Left lung (tissue), 14 donors: ENCODE measurements at places on chromosomes 13 and 19. TPM values are rescaled to one million over a fixed set of nuclear protein-coding genes. Genes with fewer than 3 reads are reported as not detected.

The SHANK1 gene
- 0.21 TPM for total RNA-seq

The KIR2DL3 gene
- total RNA-seq = not detected

GRCh38 chr19:23394511-23394910 is 760 bp downstream of the ZNF91 start:
- peaks cover 7% of the 10 kb centered on the region for H3K36me3 ChIP-seq
- peaks cover 7% of the 10 kb centered on the region for H3K4me1 ChIP-seq
- H3K27ac ChIP-seq = peak overlapping the region; percentile 89
- no peaks in the 10 kb centered on the region for H3K27me3 ChIP-seq
- H3K4me3 ChIP-seq = peak overlapping the region; percentile 63
- DNase-seq = peak; percentile 20

GRCh38 chr19:355134-355533 is 10.5 kb upstream of the MIER2 start:
- H3K4me3 ChIP-seq = no peak overlapping the region
- no peaks in the 10 kb centered on the region for H3K4me1 ChIP-seq
- DNase-seq = no peak

DNA sequence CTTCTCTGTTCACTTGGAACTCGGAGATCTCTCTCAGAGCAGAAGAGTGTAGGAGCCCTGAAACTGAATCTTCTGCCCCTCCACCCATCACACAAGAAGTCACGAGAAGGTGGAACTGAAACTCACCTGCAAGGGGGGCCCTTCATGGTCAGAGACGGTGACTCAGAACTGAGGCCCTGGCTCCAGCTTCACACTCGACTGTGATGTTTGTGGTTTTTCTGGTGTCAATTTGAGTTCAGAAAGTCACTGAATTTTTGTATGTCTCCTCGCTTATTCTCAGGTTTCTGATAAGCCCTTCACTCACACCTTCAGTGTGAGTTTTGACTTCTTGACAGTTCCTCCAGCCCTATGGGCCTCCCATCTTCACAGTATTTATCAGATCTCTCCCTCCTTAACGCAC is 23.1 kb downstream of the SIGLEC5 start:
- H3K27me3 ChIP-seq = no peaks in the 10 kb centered on the region
- H3K4me1 ChIP-seq = no peaks in the 10 kb centered on the region
- no peak for DNase-seq
- H3K36me3 ChIP-seq = no peaks in the 10 kb centered on the region
- no peak overlapping the region for H3K27ac ChIP-seq
